Chondrocyte (in vitro differentiated cells): ENCODE measurements at places on chromosomes 12 and 14. TPM values are rescaled to one million over a fixed set of nuclear protein-coding genes. Genes with fewer than 3 reads are reported as not detected.

GRCh38 chr14:42145766-42146165, 539.1 kb downstream of the LRFN5 start:
- H3K4me1 ChIP-seq: no peaks in the 10 kb centered on the region
- no peak for DNase-seq
- no peak overlapping the region for H3K27ac ChIP-seq
- H3K27me3 ChIP-seq: peaks cover 16% of the 10 kb centered on the region
- no peak overlapping the region for H3K4me3 ChIP-seq
- no peaks in the 10 kb centered on the region for H3K36me3 ChIP-seq

- DNase-seq: no peak
- H3K27me3 ChIP-seq: peaks cover 1% of the 10 kb centered on the region
- H3K27ac ChIP-seq: no peak overlapping the region
- H3K4me1 ChIP-seq: peaks cover 9% of the 10 kb centered on the region
- H3K36me3 ChIP-seq: no peaks in the 10 kb centered on the region
Measured at GRCh38 chr12:49358483-49359141, 8.7 kb upstream of the SPATS2 start.

GRCh38 chr12:42799966-42800365, 210.4 kb upstream of the PRICKLE1 start:
- H3K4me3 ChIP-seq: no peak overlapping the region
- no peak for DNase-seq
- H3K27me3 ChIP-seq: no peaks in the 10 kb centered on the region
- H3K27ac ChIP-seq: no peak overlapping the region
- H3K4me1 ChIP-seq: peaks cover 38% of the 10 kb centered on the region

DNA sequence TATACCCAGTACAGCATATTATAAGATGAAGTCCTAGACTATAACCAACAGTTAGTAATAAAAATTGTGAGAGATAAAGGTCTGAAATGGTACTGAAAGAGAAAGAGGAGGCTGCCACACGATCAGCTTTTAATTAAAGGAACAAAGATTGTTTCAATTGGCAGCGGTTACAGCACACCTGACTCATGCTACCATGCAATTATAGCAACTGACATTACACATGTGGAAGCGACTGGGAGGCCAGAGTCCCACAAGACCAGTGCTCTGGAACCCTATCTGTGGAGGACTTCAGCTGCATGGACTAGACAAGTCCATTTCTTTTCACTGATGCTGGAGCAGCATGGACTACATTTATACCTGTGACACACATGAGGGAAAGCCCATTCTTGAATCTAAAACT, 55.2 kb downstream of the SEL1L start:
- H3K27ac ChIP-seq: no peak overlapping the region
- H3K27me3 ChIP-seq: no peaks in the 10 kb centered on the region
- DNase-seq: no peak
- H3K36me3 ChIP-seq: peaks cover 23% of the 10 kb centered on the region
- no peak overlapping the region for H3K4me3 ChIP-seq

DNA sequence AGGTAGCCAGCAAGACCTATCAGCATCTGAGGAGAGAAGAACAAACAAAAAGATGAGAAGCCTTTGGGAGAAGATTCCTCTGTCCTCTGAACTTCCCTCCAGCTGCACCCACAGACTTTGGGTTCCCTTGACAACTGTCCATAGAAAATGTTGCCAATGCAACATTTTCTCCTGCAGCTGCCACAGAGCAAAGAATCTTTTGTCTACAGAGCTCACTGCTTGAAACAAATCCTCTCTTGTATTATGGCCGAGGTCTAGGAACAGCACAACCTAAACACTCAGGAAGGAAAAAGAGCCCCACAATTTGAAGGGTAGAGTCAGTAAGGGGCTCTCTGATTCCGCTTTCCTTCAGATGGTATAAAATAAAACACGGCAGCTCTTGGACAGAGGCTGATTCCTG, 14.3 kb downstream of the POMT2 start:
- DNase-seq: no peak
- peaks cover 2% of the 10 kb centered on the region for H3K36me3 ChIP-seq
- H3K27me3 ChIP-seq: no peaks in the 10 kb centered on the region
- H3K27ac ChIP-seq: peak overlapping the region; percentile 94
- peak overlapping the region; percentile 52 for H3K4me3 ChIP-seq
- peaks cover 69% of the 10 kb centered on the region for H3K4me1 ChIP-seq

- no peak overlapping the region for H3K27ac ChIP-seq
- DNase-seq: no peak
- H3K36me3 ChIP-seq: no peaks in the 10 kb centered on the region
- no peak overlapping the region for H3K4me3 ChIP-seq
- H3K27me3 ChIP-seq: no peaks in the 10 kb centered on the region
- H3K4me1 ChIP-seq: peaks cover 10% of the 10 kb centered on the region
Measured at GRCh38 chr14:50371546-50371945, 25.1 kb downstream of the CDKL1 start.

GRCh38 chr14:99968191-99968920, 96.9 kb upstream of the EVL start:
- H3K4me3 ChIP-seq: peak overlapping the region; percentile 16
- H3K27ac ChIP-seq: peak overlapping the region; percentile 91
- H3K27me3 ChIP-seq: no peaks in the 10 kb centered on the region
- no peaks in the 10 kb centered on the region for H3K36me3 ChIP-seq
- H3K4me1 ChIP-seq: peaks cover 36% of the 10 kb centered on the region
- DNase-seq: no peak

DNA sequence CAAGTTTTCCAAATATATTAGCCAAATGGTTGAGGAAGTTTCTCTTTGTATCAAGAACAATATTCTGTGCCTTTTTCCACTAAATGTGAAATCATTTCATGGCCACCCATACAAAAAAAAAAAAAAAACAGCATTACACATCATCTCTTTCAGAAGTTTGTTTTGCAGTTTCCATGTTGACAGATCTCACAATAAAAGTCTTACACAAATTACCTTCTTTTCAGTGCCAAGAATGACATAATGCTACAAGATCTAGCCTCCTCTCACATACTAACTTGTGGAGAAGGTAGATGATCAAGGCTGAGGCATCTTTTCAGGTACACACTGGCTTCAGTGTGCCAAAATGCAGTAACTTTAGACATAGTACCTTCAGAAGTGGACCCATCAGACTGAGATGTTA, 35.3 kb downstream of the PRKD1 start:
- DNase-seq: no peak
- no peaks in the 10 kb centered on the region for H3K36me3 ChIP-seq
- H3K27ac ChIP-seq: no peak overlapping the region
- H3K4me1 ChIP-seq: no peaks in the 10 kb centered on the region
- no peaks in the 10 kb centered on the region for H3K27me3 ChIP-seq

DNA sequence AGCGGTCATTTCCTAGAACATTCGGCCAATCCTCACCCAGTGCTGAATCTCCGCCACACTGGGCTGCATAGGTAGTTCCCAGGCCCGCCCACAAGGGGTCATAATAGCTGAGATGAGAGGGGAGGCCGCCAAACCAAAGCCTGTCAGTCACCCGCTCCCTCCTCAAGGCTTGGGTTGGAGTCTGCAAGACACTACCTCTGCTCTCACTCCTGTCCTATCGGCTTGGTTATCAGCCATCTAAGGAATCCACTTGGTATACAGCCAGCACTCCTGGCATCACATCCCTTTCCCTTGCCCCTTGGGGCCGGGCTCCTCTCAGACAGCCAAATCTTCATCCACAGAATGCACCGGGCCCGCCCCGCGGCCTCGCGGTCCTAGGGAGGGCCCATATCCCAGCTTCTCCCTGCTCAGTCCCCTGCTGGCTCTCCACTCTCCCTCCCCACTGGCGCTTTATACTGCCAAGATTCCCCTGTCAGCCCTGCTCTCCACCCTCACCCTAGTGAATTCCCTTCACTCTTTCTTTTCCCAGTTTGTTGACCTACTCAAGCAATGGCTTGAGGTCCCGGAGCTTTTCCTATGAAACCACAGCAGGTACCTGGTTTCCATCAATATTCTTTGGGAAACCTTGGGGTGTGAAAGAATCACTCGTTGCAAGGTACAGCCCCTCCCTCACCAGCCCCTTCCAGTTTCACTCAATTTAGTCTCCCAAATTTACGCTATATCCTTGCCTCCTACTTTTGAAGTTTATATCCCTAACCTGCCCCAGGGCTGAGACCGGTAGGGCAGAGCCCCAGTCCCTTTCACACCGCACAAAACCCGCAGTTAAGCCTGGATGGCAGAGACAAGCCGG, 1.4 kb downstream of the IFFO1 start:
- H3K27ac ChIP-seq: peak overlapping the region; percentile 98
- no peak for DNase-seq
- H3K27me3 ChIP-seq: no peaks in the 10 kb centered on the region
- H3K4me3 ChIP-seq: peak overlapping the region; percentile 84
- H3K4me1 ChIP-seq: peaks cover 56% of the 10 kb centered on the region
- peaks cover 2% of the 10 kb centered on the region for H3K36me3 ChIP-seq

The PTCSC3 gene
- not detected in 3 replicates for total RNA-seq
